ENCODE measurements at places on chromosomes 3 and 15. TPM values are rescaled to one million over a fixed set of nuclear protein-coding genes. Genes with fewer than 3 reads are reported as not detected.

Gene LINGO1
- polyA plus RNA-seq: not detected

GRCh38 chr3:25182794-25183193 is 245.3 kb upstream of the RARB start:
- no peaks in the 10 kb centered on the region for H3K4me1 ChIP-seq
- DNase-seq: no peak
- no peak overlapping the region for H3K4me3 ChIP-seq
- no peaks in the 10 kb centered on the region for H3K27me3 ChIP-seq
- H3K36me3 ChIP-seq: no peaks in the 10 kb centered on the region

Gene UBR1
- 6.3 TPM for polyA plus RNA-seq

Gene IQCF5
- polyA plus RNA-seq: not detected

DNA sequence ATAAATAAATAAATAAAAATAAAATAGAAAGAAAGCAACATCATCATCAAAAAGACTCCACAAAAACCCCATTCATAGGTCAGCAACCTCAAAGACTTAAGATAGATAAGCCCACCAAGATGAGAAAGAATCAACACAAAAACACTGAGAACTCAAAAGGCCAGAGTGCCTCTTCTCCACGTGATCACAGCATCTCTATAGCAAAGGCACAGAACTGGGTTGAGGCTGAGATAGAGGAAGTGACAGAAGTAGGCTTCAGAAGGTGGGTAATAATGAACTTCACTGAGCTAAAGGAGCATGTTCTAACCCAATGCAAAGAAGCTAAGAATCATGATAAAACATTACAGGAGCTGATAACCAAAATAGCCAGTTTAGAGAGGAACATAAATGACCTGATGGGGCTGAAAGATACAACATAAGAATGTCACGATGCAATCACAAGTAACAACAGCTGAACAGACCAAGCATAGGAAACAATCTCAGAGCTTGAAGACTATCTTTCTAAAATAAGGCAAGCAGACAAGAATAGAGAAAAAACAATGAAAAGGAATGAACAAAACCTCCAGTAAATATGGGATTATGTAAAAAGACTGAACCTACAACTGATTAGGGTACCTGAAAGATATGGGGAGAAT is 26.4 kb downstream of the GNB5 start:
- no peak overlapping the region for H3K4me3 ChIP-seq
- no peaks in the 10 kb centered on the region for H3K4me1 ChIP-seq
- no peaks in the 10 kb centered on the region for H3K36me3 ChIP-seq
- DNase-seq: no peak
- no peaks in the 10 kb centered on the region for H3K27me3 ChIP-seq
- H3K27ac ChIP-seq: no peak overlapping the region

- H3K36me3 ChIP-seq: no peaks in the 10 kb centered on the region
- no peak for DNase-seq
- no peak overlapping the region for H3K27ac ChIP-seq
- H3K4me3 ChIP-seq: no peak overlapping the region
- H3K27me3 ChIP-seq: no peaks in the 10 kb centered on the region
Measured at GRCh38 chr3:151410891-151411559, 26.5 kb upstream of the P2RY12 start.

GRCh38 chr15:81244306-81244705 is 47.6 kb downstream of the IL16 start:
- no peaks in the 10 kb centered on the region for H3K27me3 ChIP-seq
- H3K4me1 ChIP-seq: no peaks in the 10 kb centered on the region
- no peak overlapping the region for H3K4me3 ChIP-seq
- H3K27ac ChIP-seq: no peak overlapping the region

Gene MAGI1
- polyA plus RNA-seq: not detected

- H3K4me3 ChIP-seq: no peak overlapping the region
- H3K36me3 ChIP-seq: no peaks in the 10 kb centered on the region
- H3K27me3 ChIP-seq: no peaks in the 10 kb centered on the region
- H3K27ac ChIP-seq: no peak overlapping the region
Measured at GRCh38 chr3:77562089-77562488, 522.2 kb downstream of the ROBO2 start.

Gene EPHB3
- 0.71 TPM for polyA plus RNA-seq

DNA sequence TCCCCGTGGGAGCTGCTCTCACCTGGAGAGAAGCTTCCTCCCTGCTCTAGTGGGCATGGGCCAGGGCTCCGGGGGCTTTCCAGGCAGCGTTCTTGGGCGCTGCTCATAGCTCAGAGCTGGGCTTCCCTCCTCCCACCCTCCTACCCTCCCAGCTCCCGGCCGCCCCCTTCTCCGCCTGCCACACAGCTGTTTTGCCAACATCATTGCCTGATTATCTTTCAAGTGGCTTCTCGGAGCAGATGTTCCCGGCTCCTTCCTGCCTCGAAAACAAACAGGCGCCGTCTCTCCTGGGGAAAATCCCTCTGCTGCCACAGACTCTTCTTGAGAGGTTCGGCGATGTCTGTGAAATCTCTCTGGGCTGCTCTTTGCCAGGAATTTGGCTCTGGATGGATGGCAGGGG is 195.6 kb downstream of the RPLP1 start:
- no peak overlapping the region for H3K27ac ChIP-seq
- H3K4me1 ChIP-seq: peaks cover 16% of the 10 kb centered on the region
- peaks cover 4% of the 10 kb centered on the region for H3K27me3 ChIP-seq
- H3K36me3 ChIP-seq: no peaks in the 10 kb centered on the region

Gene CHAC1
- not detected for polyA plus RNA-seq

DNA sequence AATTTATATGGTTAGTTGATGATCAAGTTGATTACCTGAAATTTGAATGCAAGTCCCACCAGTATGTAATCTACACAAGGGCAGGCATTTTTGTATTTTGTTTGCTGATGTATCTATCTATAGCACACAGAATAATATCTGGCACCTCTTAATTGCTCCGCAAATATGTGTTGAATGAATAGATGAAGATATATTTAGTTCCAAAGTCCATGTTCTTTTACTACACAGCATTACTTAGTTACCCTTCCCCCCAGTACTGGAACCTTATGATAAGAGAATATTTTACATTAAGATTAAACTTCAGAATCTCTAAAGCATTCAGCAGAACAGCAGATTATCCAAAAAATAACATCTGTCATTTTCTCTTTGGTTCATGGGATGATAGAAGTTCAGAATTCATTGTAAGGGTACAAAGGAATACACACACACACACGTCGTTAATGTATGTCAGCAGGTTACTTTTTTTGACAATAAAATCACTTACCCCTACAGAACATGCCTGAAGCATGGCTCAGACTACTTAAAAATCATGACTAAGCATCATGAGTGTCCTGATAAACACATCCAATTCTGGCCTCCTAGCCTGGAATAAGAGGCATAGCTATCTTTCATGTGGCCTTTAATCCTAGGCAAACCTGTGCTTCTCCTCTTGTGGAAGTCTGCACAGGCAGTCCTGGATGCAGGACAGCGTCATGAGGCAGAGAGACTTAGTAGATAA is 148.9 kb upstream of the TBC1D5 start:
- no peaks in the 10 kb centered on the region for H3K27me3 ChIP-seq
- no peak overlapping the region for H3K4me3 ChIP-seq

Gene CCR9
- polyA plus RNA-seq: not detected

Gene CHRM5
- not detected for polyA plus RNA-seq

Gene PCOLCE2
- not detected for polyA plus RNA-seq

Gene TCF12
- 52.5 TPM for polyA plus RNA-seq

DNA sequence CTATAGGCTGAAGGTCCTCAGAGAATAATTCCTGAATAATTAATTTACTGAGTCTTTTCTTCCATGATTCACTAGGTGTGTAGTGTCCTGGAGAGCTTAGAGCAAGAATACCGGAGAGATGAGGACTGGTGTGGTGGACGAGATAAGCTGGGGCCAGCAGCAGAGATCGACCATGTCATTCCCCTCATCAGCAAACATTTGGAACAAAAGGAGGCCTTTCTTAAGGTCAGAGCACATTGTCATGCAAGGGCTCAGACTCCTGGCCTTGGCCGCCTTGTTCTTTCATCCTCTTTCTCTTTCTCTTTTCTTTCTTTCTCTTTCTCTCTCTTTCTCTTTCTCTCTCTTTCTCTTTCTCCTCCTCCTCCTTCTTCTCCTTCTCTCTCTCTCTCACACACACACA is 291.4 kb upstream of the UMPS start:
- no peak overlapping the region for H3K27ac ChIP-seq
- H3K36me3 ChIP-seq: no peaks in the 10 kb centered on the region
- H3K4me3 ChIP-seq: no peak overlapping the region

DNA sequence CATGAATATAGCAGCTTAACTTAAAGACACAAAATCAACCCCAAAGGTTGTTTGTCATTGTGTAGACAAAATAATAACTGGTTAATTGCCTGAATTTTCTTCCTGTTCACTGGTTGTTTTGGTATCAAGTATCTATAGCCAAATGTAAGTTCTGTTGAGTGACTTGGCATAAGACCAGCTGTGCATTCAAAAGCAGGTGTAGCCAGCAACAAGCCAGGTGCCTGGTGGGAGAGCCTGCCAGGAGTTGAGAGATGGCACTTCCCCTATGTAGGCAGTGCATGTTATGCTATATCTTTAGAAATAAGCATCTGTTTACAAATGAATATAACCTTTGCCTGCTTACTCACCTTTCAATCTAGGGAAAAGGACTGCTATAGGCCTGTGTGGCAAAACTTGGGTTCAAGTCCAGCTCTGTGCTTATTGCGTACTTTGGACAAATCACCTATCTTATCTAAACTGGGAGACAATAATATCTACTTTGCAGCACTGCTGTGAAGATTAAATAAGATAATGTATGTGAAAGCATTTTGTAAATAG is 84.9 kb upstream of the TBL1XR1 start:
- DNase-seq: no peak
- no peaks in the 10 kb centered on the region for H3K27me3 ChIP-seq
- H3K4me1 ChIP-seq: peaks cover 41% of the 10 kb centered on the region
- no peak overlapping the region for H3K27ac ChIP-seq

Gene ARL14
- not detected for polyA plus RNA-seq

DNA sequence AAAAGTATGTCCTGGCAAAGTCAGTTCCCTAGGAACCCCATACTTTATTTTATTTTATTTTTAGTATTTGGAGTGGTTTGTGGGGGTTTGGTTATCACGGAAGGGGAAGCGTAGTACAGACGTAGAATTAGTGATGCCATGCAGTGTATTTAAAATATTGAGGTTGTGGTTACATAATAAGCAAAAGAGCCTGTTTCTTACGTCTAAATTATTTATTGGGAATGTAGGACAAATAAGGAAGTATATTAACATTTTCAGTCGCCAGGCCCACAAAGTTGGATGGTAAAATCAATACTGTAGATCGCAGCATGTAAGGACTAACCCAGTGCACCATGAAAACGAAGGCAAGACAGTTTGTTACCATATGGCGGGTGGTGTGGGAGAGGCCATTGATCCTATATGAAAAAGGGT is 558 bp downstream of the DTWD1 start:
- H3K4me1 ChIP-seq: peaks cover 31% of the 10 kb centered on the region
- peak overlapping the region; percentile 93 for H3K4me3 ChIP-seq
- no peaks in the 10 kb centered on the region for H3K27me3 ChIP-seq
- H3K27ac ChIP-seq: peak overlapping the region; percentile 90
- peaks cover 16% of the 10 kb centered on the region for H3K36me3 ChIP-seq

DNA sequence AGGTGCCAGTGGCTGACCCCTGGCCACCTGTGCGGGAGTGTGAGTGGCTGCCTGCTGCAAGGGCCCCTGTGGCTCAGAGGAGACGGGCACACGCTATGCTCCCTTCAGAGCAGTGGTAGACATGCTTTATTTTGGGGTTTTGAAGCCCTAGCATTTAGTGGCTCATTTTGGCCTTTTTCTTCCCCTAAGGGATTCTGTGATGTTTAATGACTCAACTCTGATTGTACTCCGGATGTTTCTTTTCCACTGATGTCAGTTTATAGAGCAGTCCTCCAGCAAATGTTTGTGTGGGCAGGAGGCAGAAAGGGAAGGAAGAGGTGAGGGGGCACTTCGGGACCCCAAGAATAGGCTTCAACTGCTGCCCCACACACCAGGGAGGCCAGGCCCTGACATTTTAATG is 288.9 kb upstream of the C2CD4B start:
- no peak for DNase-seq
- H3K4me1 ChIP-seq: no peaks in the 10 kb centered on the region
- H3K36me3 ChIP-seq: no peaks in the 10 kb centered on the region
- H3K27me3 ChIP-seq: no peaks in the 10 kb centered on the region
- H3K27ac ChIP-seq: no peak overlapping the region

Gene ROBO1
- 0.10 TPM for polyA plus RNA-seq

- no peak for DNase-seq
- no peak overlapping the region for H3K4me3 ChIP-seq
- H3K36me3 ChIP-seq: no peaks in the 10 kb centered on the region
Measured at GRCh38 chr3:65024148-65024547, 336.3 kb upstream of the ADAMTS9 start.

DNA sequence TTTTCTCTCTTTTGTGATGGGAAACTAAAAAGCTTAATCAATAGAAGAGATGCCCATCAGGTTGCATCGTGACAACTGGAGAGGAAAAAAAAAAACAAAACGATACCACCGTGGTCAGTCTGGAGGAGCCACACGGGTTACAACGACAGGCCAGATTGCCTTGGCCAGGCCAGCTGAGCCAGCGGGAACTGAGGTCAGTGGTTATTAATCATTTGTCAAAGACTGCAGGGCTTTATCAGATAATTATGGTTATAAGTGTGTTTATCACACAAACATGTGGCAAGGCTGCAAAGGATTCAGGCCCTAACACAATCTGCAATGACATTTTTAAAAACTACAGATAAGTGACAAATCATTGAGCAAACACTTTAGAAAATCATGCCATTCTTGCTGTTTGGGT is 135.0 kb upstream of the FAM3D start:
- H3K27me3 ChIP-seq: no peaks in the 10 kb centered on the region
- H3K4me1 ChIP-seq: no peaks in the 10 kb centered on the region
- no peak overlapping the region for H3K4me3 ChIP-seq
- DNase-seq: no peak

GRCh38 chr3:159451482-159451881 is 537.2 kb upstream of the IL12A start:
- H3K4me1 ChIP-seq: no peaks in the 10 kb centered on the region
- DNase-seq: no peak
- H3K4me3 ChIP-seq: no peak overlapping the region
- H3K36me3 ChIP-seq: no peaks in the 10 kb centered on the region
- no peaks in the 10 kb centered on the region for H3K27me3 ChIP-seq

Gene PLSCR5
- not detected for polyA plus RNA-seq

DNA sequence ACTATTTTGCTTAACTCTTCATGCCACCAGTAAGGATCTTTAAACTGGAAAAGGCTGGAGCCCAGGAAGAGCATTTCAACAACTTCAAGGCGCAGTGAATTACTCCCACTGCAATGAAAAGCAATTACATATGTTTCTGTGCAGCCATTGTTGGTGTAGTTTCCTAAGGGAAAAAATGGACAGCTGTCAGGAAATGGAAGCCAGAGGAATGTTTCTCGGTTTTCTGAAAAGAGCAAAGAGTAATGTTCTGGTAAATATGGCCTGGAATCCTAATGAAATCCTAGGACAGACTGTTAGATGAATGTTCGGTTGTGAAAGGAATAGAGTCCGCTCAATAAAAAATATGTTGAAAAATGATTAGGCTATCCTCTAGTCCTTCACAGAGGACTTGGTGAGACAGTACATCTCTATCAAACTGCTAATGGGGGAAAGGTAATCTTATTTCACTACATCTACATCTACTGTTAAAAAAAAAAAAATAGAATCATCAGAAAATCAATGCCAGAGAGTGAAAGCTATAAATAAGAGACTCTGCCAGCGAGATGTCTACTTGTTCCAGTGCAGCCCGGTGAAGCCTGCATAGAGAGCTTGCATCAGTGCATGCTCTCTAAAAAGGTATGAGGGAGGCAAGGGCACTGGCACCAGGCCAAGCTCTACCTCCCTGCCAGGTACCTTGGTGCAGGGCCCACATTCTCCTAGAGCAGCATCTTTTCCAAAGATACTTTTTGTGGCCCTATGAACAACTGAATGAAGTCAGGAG is 68.2 kb upstream of the TJP1 start:
- DNase-seq: no peak
- H3K4me3 ChIP-seq: no peak overlapping the region
- no peaks in the 10 kb centered on the region for H3K36me3 ChIP-seq
- H3K4me1 ChIP-seq: no peaks in the 10 kb centered on the region

Data from CD14-positive monocyte (primary cell).